ENCODE measurements at places on chromosomes 12 and 14. TPM values are rescaled to one million over a fixed set of nuclear protein-coding genes. Genes with fewer than 3 reads are reported as not detected.

The LRRK2 gene
- 1.6 TPM for total RNA-seq

The SPTB gene
- not detected for total RNA-seq

The UBC gene
- 1,251 TPM for total RNA-seq

The DBX2 gene
- total RNA-seq: not detected

The DEPDC4 gene
- total RNA-seq: 6.9 TPM

The TMCC3 gene
- 0.08 TPM for total RNA-seq

The BEST3 gene
- not detected for total RNA-seq

The DPF3 gene
- total RNA-seq: 4.5 TPM

The TECPR2 gene
- 8.9 TPM for total RNA-seq

The COL2A1 gene
- total RNA-seq: 0.56 TPM

The KRT1 gene
- total RNA-seq: not detected

The PSME1 gene
- total RNA-seq: 188 TPM

The SLC17A8 gene
- not detected for total RNA-seq

The RNASE3 gene
- not detected for total RNA-seq

The SPRYD4 gene
- total RNA-seq: 1.0 TPM

The ACYP1 gene
- 9.7 TPM for total RNA-seq

The PIK3C2G gene
- 0.13 TPM for total RNA-seq

The TESPA1 gene
- total RNA-seq: not detected

The CAPZA3 gene
- not detected for total RNA-seq
